ENCODE measurements at places on chromosomes 4 and X.

- DNase-seq: no peak
Measured at GRCh38 chr4:41189076-41189475, 25.3 kb downstream of the APBB2 start.

- no peak for DNase-seq
Measured at GRCh38 chr4:136281889-136282288, 1250.4 kb downstream of the PCDH18 start.

- DNase-seq: no peak
Measured at GRCh38 chr4:121720109-121720508, 23.3 kb upstream of the ANXA5 start.

- DNase-seq: no peak
Measured at GRCh38 chr4:27442146-27442545, 581.5 kb downstream of the STIM2 start.

GRCh38 chr4:104868533-104868932, 278.1 kb upstream of the TET2 start:
- DNase-seq: no peak

DNA sequence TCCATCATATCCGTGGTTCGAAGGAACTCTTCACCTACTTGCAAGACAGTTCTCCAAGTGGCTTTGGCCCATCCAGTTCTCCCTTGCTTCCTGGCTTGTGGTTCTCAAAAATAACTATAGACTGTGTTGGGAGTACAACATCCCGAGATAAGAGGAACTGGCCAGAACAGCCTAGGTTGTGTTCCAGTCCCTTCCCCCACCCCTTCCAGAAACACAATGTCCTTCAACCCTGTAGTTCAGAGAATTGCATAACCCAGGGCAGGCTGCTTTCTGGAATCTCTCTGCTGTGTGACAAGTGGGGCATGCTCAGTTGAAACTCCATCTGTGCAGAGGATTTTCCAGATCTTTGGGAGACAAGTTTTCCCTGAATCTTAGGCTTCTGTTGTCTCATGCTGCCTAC, 206.5 kb downstream of the PCDH10 start:
- no peak for DNase-seq

GRCh38 chr4:71334465-71334882, 4.3 kb upstream of the SLC4A4 start:
- no peak for DNase-seq

GRCh38 chr4:86376850-86377249, 17.0 kb upstream of the MAPK10 start:
- no peak for DNase-seq

DNA sequence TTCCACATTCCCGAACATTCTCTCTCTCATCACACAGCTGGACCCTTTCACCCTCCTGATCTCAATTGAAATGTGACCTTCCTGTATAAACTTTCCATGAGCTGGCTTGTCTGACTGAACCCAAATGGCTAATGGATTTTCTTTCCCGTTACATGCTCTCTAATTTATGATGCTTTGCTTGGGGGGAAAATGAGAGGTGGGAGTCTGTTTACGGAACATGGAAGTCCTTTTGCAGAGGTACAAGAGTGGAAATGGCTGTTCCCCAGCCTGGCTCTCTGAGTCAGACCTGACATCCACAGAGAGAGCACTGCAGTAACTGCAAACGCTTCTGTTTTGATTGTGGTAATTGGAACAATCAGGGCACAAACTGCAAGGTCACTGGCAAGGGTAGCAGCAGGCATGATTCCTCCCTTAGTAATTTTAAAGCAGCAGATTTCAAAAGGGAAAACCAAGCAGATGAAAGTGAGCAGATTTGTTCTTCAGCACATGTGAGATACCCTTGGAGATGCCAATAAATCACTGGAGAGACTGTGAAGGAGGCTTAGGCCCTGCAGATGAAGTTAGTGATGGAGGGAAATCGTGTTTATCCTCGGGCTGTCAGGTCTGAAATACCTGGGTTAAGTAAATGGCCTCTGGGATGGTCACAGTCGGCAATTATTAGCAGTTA, 83.9 kb downstream of the SNCA start:
- DNase-seq: no peak

DNA sequence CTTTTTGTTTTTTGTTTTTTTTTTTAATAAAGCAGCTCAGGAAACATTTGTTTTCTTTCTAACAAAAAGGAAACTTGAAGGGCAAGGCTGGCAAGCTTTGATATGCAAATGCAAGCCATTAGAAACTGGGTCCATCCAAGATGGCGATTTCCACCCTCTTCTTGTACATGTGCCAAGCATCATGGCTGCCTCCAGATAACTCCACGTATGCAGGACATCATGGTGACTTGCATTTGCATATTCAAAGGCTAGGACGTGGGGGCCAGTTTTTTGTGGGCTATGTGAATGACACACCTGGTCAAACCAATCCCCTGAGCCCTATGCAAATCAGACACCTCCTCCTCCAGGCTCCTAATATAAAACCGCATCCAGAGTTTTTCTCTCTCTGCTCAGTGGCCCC, 692.6 kb downstream of the FAM133A start:
- DNase-seq: no peak

DNA sequence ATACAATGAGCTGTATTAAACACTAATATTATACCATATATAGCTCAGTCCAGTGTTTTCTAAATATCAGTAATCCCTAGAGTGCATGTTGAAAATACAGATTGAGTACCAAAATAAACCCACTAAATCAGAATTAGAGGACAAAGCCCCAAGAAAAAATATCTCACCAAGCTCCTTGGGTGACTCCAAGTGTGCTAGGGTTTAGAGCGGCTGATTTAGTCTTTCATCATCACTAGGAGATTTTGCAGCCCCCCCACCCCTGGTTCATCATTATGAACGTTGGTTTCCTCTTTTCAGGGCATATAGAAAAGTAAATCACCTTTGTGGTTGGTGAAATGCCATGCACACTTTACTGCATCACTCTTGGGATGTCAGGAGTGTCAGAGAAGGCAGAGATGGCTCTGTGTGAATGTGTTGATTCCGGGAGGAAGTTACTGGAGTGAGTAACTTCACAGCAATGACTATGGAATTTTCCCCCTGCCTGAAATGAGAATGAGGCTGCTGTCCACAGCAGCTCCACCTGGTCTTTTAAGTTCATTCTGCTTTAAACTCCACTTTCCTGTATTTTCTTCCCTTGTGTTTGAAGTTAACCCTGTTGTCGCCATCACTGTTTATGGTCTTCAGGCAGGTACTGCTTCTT, 25.2 kb upstream of the ANAPC4 start:
- no peak for DNase-seq

GRCh38 chrX:11504234-11504633, 161.5 kb downstream of the ARHGAP6 start:
- no peak for DNase-seq

DNA sequence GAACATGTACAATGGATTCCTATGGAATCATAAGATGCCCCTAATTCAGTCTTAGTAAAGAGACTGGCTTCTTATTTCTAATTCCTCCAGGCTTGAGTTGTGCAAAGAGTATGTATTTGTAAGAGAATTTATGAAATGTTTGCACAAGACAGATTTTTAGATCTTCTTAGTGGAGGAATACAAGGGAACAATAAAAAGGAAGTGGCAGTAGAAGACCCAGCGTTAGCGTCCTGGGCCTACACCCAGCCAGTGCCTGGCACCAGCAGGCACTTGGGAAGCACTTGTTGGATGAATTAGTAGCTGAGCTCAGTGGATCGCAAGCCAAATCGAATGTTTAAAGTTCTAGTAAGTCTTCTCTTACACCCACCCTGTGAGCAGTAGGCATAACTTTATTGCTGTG, 157.4 kb downstream of the PTTG2 start:
- no peak for DNase-seq

DNA sequence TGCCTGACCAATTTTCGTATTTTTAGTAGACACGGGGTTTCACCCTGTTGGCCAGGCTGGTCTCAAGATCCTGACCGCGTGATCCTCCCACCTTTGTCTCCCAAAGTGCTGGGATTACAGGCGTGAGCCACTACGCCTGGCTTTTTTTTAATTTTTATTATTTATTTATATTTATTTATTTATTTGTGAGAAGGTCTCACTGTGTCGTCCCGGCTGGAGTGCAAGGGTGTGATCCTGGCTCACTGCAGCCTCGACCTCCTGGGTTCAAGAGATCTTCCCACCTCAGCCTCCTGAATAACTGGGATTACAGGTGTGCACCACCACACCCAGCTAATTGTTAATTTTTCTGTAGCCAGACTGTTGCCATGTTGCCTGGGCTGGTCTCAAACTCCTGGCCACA, 141.1 kb downstream of the CRLF2 start:
- DNase-seq: no peak

DNA sequence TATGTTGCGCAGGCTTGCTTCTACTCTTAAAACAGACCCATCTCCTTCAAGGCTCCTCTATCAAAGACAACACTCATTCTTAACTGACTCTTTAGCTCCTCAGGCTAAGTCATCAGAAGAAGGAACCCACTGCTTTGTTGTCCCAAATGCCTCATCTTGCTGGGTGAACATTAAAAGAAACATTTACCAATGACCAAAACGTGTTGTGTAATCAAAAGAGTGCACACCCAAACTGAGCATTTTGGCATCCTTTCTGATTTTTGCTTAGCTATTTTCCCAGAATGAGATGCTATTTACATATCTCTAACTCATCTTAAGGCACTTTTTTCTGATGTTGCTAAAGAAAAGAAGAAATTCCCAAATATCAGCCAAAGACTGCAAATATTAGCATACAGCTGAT, 131.7 kb upstream of the VCX3A start:
- DNase-seq: no peak

GRCh38 chr4:77194366-77194765, 37.4 kb downstream of the CCNG2 start:
- DNase-seq: no peak

- no peak for DNase-seq
Measured at GRCh38 chrX:47078129-47079043, at the start of gene RGN. Gene RGN (plus strand): TSS chrX:47078443. CDS start chrX:47081145, 2,702 bp downstream.

DNA sequence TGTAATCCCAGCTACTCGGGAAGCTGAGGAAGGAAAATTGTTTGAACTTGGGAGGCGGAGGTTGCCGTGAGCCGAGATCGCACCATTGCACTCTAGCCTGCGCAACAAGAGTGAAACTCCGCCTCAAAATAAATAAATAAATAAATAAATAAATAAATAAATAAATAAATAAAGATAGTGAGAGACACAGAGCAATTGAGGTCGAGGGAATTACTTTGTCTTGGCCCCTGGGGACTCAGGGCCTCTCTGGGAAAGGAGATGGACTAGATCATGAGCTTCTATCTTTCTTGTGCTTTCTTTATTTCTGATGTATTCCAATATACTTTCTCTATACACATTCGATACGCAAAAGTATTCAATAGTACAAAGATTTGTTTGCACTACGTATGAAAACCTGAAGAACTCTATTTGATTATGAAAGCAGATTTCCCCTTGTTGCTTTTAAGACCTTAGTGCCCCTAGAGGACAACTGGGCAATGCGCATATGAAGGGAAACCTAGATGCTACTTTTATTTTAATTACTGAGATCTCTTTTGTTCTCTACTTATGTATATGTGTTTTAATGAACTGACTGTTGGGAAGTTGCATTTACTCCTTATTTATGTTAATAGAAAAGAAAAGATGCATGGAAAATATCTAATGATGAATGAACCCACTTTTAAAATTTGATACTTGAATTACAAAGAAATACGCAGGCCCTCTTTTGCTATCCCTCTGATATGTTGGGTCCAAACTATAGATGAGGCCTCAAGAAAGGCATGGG, 12.8 kb upstream of the ELOVL6 start:
- DNase-seq: no peak

DNA sequence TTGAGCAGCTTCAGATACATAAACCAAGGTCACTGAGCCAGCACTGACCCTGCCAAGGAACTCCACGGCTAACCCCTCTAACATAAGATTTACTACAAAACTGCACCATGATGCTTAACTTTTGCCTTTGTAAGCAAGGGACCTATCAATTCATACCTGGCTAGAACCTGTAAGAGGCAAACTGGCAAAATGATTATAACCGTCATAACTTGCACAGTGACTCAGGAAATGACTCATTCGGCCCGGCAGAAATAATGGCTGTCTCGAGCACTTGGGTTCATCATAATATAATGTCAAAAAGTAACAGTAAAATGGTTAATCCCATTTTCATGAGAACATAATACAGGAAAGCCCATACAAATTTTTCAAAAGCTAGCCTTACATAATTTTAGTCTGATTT, 17.2 kb downstream of the RASGEF1B start:
- DNase-seq: no peak

- no peak for DNase-seq
Measured at GRCh38 chr4:158766434-158767044, 2.3 kb upstream of the FNIP2 start.

- DNase-seq: no peak
Measured at GRCh38 chr4:62119195-62119594, 919.1 kb downstream of the ADGRL3 start.

- no peak for DNase-seq
Measured at GRCh38 chrX:56802921-56803849, 74.1 kb downstream of the NBDY start.

DNA sequence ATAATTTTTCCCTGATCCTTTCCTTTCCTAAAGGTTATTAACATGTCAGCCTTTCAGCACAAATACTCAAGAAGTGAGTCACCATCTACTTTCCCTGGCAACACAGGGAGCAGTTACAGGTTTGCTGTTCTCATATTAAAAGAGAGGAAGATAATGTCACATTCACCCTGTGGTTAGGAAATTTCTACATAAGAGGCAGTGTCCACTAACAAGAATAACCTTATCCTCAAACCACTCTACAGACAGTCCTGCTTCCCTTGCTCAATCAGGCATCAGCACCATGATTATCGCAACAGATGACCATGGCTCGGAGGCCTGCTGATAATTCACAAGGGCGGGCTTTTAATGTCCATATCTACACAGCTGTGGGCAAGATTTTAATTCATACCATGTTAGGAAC, 30.9 kb downstream of the RNF150 start:
- no peak for DNase-seq

GRCh38 chr4:73731968-73732610, 8.3 kb upstream of the CXCL8 start:
- DNase-seq: no peak

Measured in cortex of kidney (tissue), 1 donor.